ENCODE measurements at places on chromosomes 3 and 15.
A peak's percentile ranks its signal among the peaks of the same experiment; 100 is the strongest.

GRCh38 chr3:125120379-125121122 is 64.8 kb upstream of the HEG1 start:
- DNase-seq = no peak

- DNase-seq = no peak
Observed at GRCh38 chr3:136950623-136951022, 7.2 kb upstream of the IL20RB start.

DNA sequence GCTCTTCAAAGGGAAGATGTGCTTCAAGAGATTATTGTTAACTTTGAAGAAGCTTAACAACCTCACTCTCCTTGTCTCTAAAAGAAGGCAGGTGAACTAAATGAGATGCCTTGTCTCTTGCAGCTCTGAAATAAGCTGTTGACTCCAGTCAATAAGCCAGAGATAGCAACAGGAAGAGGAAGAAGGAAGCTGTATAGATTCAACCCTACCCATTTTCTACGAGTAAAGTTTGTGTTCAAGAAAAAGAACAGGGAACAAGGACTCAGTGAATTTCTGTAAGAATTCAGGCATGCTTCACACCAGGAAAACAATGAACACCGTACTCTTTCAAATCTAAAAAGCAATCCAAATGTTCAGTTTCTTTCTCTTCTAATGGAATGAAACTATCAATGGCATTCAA is 503.5 kb downstream of the MAGI1 start:
- DNase-seq = no peak

GRCh38 chr3:65855370-65856100 is 183.2 kb downstream of the MAGI1 start:
- no peak for DNase-seq

DNA sequence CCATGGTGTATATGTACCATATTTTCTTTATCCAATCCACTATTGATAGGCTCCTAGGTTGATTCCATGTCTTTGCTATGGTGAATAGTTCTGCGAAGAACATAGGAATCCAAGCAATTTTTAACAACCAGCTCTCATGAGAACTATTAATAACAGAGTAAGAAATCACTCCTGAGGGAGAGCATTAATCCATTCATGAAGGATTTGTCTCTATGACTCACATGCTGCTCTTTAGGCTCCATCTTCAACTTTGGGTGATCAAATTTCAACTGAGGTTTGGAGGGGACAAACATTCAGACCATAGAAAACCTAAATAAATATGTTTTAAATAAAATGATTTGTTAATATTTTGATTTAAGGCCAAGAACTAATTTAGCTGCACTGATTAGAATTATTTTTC is 147.4 kb downstream of the NSUN3 start:
- DNase-seq = no peak

GRCh38 chr3:111080413-111080812 is 8.8 kb downstream of the NECTIN3 start:
- no peak for DNase-seq

- no peak for DNase-seq
Observed at GRCh38 chr3:187120326-187120725, 19.0 kb downstream of the RPL39L start.

GRCh38 chr3:153028381-153028780 is 133.6 kb upstream of the RAP2B start:
- DNase-seq = no peak

- DNase-seq = no peak
Observed at GRCh38 chr3:155449613-155450267, 156.3 kb upstream of the STRIT1 start.

GRCh38 chr3:38829404-38829803 is 13.4 kb upstream of the SCN10A start:
- DNase-seq = no peak

- no peak for DNase-seq
Observed at GRCh38 chr3:34856081-34856947, 783.0 kb upstream of the ARPP21 start.

DNA sequence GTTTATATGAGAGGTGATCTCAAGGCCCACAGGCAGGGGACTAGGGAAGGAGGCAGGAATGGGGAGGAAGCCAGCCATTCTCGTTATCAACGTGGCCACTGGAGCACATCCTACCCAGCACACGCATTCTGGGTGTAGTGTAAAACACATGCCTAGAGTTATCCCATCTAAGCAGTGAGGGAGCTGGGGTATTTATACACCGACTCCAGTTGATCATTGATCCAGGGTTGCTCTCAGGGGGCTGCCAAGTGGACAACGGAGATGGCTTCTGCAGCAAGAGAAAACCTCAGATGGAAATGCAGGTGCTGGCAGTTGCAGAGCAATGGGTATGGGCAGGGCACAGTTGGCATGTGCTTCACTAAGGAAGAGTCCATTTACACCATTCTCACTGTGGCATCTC is 30.4 kb upstream of the SYNM start:
- DNase-seq = peak; percentile 72
